Keratinocyte (primary cell): ENCODE measurements at places on chromosomes 12 and 14.

DNA sequence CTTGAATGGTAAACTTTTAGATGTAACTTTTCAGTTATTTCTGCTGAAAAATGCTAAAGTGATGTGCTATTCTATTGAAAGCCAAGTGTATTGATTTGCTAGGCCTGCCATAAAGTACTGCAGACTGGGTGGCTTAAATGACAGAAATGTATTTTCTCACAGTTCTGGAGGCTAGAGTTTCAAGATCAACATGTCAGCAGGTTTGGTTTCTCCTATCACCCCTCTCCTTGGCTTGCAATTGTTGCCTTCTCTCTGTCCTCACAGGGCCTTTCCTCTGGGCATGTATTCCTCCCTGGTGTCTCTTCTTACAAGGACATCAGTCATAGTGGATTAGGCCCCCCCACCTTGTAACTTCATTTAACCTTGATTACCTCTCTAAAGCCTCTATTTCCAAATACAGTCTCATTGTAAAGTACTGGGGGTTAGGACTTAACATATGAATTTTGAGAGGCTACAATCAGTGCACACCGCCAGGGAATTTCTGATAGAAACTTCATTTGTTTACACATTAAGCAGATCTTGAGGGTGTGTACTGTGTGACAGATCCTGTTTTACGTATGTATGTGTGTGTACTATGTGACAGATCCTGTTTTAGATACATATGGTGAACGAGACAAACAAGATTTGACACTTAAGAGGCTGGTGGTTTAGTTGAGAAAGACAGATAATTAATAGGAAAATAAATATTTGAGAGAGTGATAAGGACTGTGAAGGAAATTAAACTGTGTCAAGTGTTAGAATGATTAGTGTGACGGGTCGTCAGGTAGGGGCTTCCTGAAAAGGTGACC is 49.5 kb downstream of the ADIPOR2 start:
- no peak for DNase-seq

- no peak for DNase-seq
Observed at GRCh38 chr12:40055228-40055579, 50.7 kb downstream of the SLC2A13 start.

GRCh38 chr12:11684811-11685210 is 35.3 kb downstream of the ETV6 start:
- DNase-seq, result no peak

- no peak for DNase-seq
Observed at GRCh38 chr12:113236539-113237399, 15.5 kb downstream of the TPCN1 start.
